NT2/D1 (cell line): ENCODE measurements at places on chromosomes 11 and 22.
A peak's percentile ranks its signal among the peaks of the same experiment; 100 is the strongest.

DNA sequence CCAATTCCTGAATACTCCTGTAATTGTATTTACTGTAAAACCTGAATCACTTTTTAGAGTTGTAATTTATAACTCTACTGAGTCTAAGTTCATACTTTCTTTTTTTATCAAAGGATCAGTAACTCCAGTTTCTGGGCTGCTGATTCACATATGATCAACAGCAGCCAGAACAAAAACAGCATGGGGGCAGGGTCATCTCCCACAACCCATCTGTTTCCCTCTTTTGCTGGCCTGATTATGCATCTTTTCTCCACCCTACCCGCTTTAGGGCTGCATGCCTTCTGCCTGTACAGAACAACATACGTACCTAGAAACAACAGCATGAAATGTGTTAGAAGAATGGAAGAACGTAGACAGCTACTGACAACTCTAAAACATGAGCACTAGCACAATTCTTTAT is 76.0 kb downstream of the MRTFA start:
- no peak for DNase-seq

DNA sequence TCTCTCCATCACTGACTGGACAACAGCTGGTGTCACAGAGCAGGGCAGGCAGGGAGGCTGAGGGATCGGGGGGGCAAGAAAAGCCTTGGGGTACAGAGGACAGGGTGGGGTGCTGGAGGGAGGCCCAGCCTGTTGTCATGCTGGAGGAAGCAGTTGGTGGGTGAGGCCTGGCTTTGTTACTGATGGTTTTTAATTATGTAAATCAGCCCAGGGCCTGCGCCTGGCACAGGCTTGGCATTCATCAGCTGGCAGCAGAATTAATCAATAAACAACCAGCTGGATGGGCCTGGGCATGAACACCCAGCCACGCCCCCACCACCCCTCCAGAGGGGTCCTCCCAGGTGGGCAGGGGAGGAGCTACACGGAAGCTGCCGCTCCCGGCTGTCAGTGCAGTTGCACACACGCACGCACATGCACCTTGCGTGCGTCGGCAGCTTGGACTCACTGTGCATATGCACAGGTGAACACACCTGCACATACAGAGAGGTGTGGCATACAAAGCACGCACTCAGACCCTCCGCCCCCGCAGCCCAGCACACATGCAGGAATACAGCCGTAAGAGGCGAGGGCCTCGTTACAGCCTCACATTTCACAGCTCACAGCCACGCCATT is 21.3 kb upstream of the ELFN2 start:
- no peak for DNase-seq

DNA sequence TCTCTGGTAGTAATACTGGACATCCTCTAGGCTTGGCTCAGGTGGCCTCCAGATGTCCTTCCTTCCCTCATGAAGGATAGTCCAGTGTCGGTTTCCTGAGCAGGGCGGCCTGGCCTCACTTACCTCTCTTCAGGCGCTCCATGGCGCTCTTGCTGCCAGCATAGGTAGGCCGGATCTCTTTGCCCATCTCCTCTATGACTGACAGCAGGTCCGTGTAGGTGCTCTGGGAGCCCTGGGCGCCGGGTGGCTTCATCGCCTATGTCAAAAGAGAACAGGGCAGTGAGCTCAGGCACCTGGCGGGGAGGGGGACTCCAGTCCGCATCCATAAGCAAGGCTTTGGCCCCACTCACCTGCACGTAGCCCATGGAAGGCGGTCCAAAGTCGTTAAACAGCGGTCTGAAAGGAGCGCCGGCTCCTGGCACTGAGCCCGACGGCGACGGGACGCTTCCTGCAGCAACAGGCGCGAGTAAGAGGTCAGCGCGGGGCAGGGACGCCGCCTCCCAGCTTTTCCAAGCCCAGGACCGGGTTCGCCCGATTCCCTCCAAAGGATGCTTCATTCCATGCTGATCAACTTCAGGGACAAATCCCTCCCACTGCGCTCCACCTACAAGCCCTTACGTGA is 609 bp downstream of the CDK2AP2 start:
- DNase-seq, result peak; percentile 49

DNA sequence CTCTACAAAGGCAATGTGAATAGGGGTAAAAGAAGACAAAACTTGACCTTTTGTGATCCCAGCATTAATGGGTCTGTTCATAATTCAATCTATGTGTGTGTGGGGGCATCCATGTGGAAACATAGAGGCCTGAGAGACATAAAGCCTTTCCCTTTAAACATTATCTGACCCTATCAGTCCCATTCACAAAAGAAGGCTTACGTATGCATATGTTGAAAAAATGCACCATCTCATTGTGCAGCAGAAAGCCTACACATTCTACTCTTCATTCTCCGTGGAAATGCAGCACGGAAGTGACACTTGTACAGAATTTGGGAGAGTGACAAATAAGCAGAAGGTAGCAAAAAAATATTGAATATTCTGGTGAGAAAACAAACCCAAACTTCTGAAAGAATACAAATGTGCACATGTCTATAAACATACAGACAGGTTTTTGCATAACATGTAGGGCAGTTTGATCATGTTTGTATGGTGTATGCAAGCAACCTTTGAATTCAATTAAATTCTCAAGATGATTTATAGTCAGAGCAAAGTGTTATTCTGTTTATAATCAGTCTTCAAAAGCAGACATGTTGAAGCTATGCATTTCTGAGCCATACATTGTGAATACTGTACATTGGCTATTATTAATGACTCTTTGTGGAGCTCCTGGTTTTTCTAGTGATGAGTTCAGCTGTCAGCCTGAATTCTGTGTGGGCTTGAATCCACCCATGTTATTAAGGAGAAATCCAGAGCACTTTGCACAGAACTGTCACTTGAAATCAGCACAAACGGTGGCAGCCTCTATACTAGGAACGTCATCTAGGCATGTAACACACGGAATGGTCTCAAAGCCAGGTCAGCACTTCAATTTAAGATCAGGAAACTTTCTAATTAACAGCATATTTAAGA is 236.8 kb downstream of the DCDC1 start:
- no peak for DNase-seq

DNA sequence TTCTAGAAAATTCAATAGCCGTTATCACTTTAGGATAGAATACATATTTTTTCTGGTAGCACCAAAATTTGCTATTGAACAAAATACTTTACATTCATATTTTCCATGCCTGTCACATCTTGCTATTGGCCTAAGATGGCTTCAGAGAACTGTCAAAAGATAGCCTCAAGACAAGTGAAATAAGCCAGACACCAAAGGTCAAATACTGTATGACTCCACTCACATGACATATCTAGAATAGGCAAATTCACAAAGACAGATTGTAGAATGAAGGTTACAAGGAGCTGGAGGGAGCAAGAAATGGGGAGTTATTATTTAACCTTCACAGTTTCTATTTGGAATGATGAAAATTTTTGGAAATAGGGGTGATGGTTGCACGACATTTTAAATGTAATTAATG is 223.7 kb upstream of the ZC3H12C start:
- no peak for DNase-seq

- DNase-seq, result no peak
These were observed 7.2 kb downstream of the OSBP2 start for GRCh38 chr22:30701872-30702271.

- no peak for DNase-seq
These were observed 687 bp upstream of the CALCA start for GRCh38 chr11:14972581-14973495.

- no peak for DNase-seq
These were observed 22.7 kb upstream of the PLEKHA7 start for GRCh38 chr11:17036666-17037658.

DNA sequence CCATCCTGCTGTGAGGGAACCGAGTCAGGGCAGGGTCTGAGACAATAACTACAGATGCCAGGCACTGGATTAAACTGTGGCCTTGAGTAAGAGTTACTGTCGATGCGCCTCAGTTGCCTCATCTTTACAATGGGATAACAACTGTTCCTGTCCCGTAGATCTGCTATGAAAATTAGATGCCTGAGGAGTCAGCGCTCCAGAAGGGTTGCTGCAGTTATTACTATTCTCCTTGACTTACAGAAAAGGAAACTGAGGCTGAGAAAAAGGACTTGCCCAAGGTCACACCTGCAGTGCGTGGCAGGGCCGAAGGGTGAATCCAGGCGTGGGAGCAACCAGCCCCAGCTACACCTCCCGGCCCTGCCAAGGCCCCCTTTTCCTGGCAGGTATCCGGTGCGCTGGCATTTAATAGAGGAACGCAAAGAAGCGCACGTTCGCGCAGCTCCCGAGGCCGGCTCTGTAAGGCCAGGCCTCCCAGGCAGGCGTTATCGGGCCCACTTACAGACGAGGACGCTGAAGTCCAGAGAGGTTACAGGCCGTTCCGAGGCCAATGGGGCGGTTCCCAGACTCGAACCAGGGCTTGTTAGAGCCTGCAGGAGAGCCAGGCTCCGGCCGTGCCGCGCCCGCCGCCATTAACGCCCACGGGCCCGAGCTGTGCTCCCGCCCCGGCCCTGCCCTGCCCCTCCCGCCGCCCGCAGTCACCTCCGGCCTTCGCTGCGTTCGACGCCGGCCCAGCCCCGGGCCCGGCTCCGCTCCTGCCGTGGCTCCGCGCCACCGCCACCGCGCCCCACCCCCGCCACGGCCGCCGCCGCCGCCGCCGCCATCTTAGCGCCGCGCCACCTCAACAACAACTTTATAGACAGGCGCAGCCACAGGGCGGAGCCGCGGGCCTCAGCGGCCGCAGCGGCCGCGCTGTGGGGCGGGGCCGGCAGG is at the start of gene C11orf68:
TSS of gene C11orf68 (minus strand) at position 852 of the 930 bp plus-strand sequence. CDS start at position 821, 31 bp downstream.
- no peak for DNase-seq

DNA sequence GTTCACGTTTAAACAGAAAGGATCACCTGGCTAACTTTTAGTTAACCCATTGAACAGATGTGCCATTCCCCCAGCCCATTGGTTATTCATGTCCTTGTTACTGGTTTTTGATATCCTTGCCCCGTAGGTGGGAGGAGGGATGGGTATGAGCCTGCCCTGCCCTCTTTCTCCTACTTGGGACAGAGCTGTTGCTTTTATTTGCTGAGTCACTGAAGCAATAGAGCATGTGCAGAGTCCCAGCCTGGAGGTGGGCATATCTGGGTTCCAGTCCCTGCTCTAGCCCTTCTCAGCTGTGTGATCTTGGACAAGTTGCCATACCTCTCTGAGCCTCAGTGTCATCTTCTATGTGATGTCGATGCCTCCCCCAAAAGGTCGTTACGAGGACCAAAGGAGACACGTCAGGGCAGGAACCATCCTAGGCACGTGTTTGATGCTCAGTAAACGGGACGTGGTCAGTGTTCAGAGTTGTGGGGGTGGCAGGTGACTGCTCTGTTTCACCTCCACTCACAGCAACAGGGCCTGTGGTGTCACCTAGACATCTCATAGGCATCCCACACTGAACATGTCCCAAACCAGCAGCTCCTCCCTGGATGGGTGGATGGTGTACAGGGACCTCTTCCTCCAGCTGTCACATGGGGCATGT is 61.0 kb downstream of the BMAL1 start:
- DNase-seq, result no peak

GRCh38 chr11:20881328-20882079 is 212.1 kb downstream of the NELL1 start:
- peak; percentile 6 for DNase-seq

- no peak for DNase-seq
These were observed 11.5 kb downstream of the CBX6 start for GRCh38 chr22:38860283-38861169.

DNA sequence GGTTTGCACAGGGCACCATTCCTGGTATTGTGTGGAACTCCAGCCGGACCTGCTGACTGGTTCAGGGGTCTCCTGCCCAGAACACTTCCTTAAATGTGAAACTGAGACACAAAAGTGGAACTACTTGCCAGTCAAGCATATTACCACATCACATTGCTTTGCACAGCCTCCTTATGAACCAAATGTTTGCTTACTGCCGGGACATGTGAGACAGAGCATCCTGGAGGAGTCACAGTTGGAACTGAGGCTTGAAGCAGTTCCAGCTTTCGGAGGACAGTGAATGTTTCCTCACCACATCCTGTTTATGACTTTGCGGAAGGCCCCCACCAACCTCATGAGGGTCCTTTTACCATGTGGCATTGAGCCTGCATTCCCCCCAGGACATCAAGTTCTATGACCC is 105.8 kb upstream of the ARHGAP42 start:
- DNase-seq, result no peak

- no peak for DNase-seq
These were observed 663 bp downstream of the MYH9 start for GRCh38 chr22:36386900-36387708.

DNA sequence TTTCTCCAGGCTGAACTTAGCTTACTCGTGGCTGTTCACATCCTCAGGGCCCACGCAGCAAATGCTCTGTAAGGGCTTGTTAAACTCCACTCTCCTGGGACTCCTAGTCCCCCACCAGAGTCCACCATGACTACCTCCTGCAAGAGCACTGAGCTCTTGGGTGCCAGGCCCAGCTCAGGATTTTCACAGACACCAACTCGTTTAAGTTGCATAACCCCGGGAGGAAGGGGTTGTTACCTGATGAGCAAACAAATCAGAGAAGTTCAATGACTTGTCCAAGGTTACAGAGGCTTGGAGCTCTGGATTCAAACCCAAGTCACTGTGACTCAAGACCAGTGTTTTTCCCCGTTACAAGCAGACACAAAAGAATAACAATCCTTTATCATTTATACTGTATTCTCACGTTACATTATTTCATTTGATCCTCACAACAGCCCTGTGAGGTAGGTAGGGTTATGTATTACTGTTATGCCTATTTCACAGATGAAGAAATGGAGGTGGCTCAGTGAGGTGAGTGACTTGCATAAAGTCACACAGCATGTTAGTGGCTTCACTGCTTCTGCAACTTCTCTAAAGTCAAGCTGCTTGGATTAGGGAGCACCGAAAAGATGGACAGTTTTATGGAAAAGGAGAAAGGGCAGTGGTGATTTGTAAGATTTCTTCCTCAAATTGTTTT is 17.4 kb downstream of the KCTD21 start:
- DNase-seq, result no peak

- DNase-seq, result peak; percentile 44
These were observed 13.0 kb upstream of the OR6A2 start for GRCh38 chr11:6812390-6813005.

DNA sequence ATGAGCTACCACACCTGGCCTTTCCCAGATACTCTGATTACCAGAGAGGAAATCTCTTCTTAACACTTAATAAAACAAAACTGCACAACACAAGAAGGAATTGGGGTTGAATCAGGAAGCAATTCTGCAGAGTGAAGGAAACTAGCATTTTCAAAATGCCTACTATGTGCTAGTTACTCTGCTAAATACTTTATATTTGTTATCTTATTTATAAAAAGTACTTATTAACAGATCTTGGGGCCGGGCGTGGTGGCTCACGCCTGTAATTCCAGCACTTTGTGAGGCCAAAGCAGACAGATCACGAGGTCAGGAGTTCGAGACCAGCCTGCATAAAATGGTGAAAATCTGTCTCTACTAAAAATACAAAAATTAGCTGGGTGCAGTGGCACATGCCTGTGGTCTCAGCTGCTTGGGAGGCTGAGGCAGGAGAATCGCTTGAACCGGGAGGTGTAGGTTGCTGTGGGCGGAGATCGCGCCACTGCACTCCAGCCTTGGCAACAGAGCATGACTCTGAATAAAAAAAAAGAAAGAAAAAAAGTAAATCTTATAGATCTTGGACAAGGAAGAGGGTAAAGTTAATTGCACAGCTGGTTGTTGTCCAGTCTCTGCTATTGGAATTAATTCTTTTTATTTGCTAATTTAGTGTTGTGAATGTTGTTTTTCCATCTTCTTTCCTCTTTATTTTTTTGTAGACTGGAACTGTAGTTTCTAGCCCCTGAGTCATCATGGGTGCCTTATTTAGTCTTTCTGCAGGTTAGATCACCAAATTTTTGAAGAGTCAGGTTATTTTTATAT is 22.1 kb downstream of the TMEM135 start:
- DNase-seq, result no peak
